ENCODE measurements at places on chromosomes 5 and 9.

- DNase-seq, result no peak
These were observed 109.4 kb downstream of the CARTPT start for GRCh38 chr5:71828291-71829040.

GRCh38 chr5:149641600-149641999 is 60.3 kb downstream of the ARHGEF37 start:
- DNase-seq, result no peak

GRCh38 chr9:84711936-84712335 is 42.4 kb downstream of the NTRK2 start:
- DNase-seq, result no peak

GRCh38 chr5:91150234-91150633 is 232.9 kb downstream of the ARRDC3 start:
- DNase-seq, result no peak

DNA sequence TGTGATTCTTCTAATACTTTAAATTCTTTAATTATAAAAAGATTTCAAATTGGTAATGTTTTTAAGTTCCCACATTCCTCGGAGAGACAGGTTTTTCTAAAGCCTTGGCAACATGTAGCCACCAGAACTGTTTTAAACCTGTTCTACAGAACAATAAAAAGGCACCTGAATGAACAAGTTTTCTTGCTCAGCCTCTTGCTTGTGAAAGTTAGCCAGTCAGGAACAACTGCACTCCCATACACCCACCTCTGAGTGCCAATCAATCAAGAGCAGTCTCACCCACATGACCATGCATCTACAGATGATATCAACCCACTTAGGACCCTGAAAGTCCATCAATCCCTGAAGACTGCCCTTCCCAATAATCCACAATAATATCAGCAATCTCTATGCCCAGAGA is 62.3 kb downstream of the AP3B1 start:
- DNase-seq, result no peak

- no peak for DNase-seq
These were observed 325.4 kb downstream of the TMEM38B start for GRCh38 chr9:106019702-106020101.

DNA sequence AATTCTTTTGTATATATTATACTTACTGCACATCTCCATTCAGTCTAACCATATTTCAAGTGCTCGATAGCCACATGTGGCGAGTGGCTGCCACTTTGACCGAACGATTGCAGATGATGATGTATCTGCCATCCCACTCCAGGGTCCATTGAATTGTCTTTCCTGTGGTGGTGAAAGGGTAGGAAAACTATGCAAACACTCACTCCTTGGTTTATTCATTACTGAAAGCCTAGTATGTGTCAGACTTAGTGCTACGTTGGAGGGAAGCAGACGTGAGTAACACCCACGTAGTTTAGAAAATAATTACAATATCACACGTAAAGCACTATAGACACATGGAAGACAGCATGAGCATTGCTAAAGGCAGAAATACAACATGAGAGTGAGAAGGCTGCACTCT is 353.7 kb downstream of the CSNK1G3 start:
- no peak for DNase-seq
